Astrocyte of the spinal cord (primary cell): ENCODE measurements at places on chromosomes 4 and X.
A peak's percentile ranks its signal among the peaks of the same experiment; 100 is the strongest.

DNA sequence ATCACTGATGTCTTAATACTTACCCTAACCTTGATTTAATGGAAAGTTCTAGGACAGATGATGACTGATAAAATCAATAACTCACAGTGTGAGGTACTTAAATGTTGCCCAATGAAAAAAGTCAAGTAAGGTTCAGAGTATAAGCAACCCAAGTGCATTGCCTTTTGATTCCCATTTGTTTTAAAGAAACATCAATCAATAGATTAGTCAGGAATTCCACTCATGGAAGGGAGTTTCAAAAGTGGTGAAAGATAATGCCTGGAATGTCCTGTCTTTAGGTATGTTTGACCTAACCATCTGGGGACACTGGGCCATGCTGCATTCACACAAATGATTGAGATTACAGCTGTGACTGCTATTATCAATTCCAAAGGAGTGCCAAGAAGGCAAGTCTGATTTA lies 259.7 kb downstream of the PPARGC1A start:
- DNase-seq, result no peak

DNA sequence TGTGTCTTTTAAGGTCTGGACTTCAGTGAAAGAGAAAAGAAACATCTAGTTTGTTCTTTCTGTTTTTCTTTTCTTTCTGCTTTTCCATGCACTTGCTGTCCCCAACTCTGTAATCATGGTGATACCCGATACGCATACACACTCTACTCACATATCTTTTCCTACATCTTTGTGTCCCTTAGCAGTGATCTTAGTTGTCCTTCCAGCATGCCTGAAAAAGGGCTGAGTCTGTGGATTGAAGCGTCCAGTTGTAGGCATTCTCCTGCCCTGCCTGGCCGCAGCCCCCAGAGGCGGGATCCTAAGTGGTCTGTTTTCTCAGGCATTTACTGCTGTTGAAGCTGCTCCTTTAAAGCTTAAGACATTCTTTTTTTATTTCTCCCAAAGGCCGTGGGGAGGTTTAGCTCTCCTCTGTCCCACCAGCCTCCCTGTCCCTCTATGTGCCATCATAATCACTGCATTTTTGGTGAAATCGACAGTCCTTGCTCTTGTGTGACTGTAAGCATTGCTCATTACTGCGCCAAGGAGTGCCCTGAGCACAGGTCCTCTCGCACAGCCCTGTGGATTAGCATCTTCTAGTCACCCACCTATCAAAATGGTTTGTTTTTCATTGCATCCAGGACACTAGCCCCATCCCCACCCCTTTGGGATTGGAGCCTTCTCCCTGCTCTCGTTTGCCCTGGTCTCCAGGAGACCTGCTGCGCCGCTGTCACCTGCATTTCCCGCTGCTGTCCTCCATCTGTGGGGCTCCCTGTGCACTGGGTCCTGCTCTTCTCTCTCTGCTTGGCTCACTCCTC lies 4.4 kb downstream of the RGS12 start:
- no peak for DNase-seq

- no peak for DNase-seq
Measured at GRCh38 chrX:80799584-80799983, 10.1 kb downstream of the BRWD3 start.

DNA sequence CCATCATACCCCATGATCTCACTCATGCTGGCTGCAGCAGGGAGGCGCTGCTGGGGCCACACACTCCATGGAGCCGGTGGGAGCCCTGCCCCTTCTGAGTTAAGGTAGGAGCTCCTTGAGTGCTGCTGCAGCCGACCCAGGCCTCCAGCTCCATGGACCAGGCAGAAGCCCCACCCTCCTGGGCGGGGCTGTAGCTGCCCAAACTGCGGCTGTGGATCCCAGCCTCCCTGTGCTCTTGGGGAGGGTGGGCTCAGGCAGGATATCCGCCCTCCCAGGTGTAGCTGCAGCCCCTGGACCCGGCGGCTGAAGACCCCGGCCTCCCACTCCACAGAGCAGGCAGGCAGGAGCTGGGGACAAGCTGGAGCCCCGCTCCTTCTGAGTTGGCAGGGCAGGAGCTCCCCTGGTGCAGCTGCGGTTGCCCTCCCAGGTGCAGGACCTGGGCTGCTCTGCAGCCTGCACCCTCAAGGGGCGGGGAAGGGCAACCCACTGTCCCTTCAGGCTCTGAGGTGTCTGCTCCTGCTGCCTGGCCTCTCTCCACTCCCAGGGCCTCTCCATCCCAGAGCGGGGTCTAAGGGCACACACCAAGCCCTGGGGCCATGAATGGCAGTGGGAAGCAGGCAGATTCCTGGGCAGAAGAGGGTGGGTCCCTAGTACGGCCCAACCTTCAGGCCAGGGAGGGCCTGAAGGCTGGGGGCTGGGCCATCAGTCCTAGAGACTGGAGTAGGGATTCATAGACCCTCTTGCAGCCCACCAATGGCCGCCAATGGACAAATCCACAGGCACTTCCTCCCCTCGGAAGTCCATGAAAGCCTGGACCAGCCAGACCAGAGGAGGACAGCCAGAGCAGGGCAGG lies 466.1 kb downstream of the DTHD1 start:
- DNase-seq, result no peak

DNA sequence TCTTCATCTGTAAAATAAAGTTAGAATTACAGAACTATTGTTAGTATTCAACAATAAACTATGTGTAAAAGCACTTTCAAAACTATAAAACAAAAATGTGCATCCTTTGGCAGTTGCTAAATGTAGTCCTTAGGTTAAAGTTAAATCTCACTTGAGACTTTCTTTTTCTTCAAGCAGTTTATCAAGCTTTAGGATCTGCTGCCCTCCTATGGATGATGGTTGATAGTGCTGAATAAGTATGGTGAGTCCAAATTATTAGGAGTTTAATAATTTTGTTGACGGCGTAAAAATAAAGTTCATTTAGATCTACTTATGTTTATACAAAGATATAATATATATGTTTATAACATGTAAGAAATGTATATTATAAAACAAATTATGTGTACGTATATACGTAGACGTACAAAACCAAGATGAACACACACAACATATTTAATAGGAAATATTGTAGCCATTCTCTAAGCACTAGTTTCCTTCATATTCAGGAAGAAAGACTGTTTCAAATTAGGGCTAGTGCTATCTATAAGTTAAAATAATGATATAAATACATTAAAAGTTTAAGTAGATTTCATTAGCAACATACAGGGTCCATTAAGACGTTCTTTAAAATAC lies 22.3 kb downstream of the UGT2A2 start:
- DNase-seq, result peak; percentile 66

DNA sequence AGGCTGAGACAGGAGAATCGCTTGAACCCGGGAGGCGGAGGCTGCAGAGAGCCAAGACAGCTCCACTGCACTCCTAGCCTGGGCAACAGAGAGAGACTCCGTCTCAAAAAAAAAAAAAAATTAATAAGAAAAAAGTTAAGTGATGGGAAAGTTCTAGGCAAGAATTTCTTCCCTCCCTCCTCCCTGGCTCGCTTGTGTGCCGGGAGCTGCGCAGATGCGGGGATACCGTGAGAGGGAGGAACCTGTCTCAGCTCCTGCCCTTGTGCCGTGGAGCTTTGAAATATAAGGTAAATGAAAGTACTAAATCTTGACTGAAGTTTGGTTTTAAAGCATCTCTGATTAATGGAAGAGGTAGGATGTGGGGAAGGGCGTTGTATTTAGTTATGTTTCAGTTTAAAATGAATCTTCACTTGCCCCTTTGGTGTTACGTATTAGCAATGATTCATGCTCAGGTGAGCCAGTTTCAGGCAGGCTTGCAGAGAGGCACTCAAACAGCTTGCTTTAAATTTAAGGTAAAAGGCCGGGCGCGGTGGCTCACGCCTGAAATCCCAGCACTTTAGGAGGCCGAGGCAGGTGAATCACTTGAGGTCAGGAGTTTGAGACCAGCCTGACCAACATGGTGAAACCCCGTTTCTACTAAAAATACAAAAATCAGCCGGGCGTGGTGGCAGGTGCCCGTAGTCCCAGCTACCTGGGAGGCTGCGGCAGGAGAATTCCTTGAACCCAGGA lies 1.4 kb upstream of the UFSP2 start:
- DNase-seq, result no peak

DNA sequence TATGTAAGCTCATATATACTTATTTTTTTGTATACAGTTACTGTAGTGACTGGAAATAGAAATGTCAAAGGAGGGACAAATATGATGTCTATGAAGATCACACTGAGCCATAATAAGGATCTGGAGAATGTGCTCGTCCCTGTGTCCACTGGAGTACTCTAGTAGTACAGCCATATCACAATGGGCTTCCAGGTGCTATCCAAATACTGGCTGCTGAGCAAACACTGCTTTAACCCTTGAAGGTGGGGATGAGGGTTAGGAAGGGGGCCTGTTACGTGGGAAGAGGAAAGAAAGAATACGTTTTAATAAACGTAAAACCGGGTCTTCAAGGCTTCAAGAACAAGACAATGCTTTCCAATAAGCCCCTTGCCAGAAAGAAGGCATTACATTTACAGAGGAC lies 29.8 kb upstream of the TMEM150C start:
- DNase-seq, result no peak

- DNase-seq, result no peak
Measured at GRCh38 chr4:20237894-20238537, 13.7 kb upstream of the SLIT2 start.

DNA sequence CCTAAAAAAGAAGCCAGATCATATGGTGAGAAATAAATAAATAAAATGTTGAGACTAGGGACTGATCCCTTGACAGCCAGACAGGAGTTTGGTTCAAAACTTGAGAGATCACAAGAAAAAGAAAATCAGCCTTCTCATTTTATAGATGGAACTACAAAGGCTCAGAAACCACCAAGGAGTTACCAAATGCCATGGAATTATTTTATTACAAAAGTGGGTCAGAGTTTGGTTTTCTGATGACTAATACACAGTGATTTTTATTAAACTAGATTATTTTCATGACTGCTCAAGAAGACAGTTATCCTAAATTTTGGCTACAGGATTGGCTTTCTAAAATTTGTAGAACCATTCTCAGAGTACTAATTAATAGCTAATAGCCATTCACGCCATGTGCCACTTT lies 6.2 kb downstream of the CXCL1 start:
- peak; percentile 36 for DNase-seq

DNA sequence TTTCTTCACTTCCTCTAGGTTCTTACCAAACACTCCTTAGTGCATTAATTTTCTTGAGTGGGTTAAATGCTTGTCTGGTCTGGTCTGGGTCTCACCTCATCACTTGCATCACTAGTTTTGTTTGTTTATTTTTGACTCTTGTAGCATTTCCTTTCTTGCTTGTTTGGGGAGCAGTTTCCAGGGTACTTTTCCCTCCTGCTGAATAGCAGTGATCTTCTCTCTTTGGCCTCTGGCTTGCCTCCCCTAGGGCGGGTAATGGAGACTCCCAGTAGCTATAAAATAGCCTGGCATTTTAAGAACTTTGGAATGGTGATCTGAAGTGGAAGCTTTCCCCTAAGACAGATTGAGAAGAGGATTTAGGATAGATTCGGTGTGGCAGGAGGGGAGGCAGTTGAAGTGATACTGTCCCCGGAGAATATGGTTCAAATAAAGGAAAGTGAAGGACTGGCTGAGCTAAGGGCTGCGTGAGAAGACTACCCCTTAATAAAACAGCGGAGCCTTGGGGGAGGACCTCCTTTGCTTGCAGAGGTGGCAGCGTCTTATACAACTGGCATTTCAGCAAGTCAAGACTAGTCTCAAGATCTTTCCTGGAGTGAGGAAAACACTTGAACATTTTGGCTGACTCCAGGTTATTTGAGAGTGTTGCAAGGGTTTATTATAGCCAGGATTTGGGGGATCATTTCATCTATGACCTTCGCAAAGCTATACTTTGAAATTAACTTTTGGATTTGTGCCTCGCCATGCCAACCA lies 190.6 kb downstream of the FRAS1 start:
- no peak for DNase-seq

DNA sequence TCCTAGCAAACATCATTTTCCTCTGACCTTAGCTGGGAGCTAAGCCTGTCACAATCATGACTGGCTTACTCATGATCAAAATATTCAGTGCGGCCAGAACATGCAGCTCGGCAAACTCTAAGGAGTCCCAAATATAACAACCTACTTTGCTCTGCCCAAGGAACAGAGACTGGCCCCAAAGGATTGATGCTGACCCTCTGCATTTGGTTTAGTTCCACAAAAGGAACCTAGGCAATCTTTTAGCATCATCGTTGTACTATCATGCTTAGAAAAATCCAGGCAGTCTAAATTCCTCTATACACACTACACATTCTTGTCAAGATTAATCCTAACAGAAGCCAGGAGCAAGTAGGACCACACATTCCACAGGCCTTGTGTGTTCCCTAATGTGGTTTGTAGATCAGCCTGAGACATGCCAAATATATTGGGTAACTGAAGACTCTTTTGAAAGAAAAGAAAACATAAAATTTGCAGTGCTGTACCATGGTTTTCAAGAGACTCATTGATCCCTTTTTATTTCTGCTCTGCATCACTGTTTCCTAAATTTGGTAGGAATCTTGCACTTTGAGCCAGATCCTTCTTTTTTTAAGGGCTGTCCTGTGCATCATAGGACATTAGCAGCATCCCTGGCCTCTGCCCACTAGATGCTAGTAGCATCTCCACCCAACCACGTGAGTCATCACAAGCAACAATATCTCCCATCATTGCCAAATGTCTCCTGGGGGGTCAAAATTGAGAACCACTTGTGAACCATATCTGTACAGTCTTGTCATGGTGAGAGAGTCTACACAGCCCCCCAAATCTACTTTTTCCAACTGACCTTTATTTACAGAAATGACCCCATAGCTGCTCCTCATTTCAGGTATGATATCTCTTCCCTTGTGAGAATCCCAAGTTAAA lies 17.6 kb upstream of the CC2D2A start:
- DNase-seq, result peak; percentile 97

DNA sequence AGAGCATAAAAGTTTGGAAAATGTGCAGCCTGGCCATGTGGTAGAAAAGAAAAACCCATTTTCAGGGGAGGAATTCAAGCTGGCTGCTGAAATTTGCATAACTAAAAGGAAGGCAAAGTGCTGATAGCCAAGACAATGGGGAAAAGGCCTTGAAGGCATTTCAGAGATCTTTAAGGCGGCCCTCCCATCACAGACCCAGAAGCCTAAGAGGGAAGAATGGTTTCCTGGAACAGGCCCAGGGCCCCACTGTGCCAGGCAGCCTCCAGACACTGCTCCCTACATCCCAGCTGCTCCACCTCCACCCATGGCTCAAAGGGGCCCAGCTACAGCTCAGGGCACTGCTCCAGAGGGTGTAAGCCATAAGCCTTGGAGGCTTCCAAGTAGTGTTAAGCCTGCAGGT lies 158.0 kb upstream of the PRDX4 start:
- no peak for DNase-seq

GRCh38 chrX:23344238-23344903 lies 9.7 kb downstream of the PTCHD1 start:
- DNase-seq, result peak; percentile 29

- DNase-seq, result no peak
Measured at GRCh38 chrX:150905293-150905692, 6.8 kb upstream of the CD99L2 start.

GRCh38 chr4:85736571-85736970 lies 261.6 kb downstream of the ARHGAP24 start:
- DNase-seq, result no peak

DNA sequence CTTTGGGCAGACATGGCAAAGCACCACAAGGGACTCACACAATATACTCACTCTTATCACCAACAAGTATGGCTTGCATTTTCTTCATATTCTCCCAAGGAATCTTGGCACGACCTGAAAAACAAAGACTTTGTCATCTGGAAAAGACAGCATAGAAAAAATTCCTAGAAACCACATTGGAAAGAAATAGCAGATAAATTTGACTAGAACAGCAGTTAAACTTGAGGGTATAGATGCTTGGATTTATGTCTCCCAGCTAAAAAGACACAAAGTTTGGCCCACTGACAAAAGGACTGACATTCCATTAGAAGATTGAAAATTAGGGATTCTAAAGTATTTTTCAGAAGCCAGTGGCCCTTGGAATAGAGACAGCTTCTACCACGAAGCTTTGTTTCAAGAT lies 6.9 kb upstream of the VEGFC start:
- no peak for DNase-seq
